ENCODE measurements at places on chromosomes 3 and 15.

DNA sequence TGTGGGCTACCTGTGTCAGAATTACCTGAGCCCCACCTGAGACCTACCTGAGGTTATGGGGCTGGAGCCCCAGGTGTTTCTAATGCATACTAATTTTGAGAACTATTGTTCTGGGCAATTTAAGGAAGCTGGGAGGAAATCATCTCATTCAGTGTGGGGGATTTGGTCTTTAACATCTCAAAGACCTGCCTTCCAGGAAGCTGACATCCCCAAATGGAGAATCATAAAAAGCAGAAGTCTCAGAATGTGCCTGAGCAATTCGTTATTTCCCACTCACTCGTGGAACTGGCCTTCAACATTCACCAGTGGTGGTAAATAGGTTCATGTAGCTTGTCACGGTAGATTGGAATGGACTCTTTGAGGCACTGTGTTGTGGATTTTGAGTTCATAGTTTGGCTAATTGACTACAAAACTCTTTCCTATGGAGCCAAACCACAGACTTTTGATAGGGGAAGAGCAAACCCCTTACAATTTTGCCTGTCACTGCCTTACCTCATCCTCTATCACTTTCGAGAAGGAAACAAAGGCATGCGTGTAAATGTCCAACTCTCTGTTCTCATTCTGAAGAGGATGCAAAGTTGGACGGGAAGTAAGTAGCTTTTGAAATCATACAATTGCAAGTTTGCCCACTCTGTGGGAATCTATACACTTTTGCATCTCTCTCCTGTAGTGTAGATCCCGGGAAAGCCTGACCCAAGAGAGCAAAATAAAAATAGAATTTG lies 521.0 kb upstream of the MDFIC2 start:
- no peak for ATAC-seq

DNA sequence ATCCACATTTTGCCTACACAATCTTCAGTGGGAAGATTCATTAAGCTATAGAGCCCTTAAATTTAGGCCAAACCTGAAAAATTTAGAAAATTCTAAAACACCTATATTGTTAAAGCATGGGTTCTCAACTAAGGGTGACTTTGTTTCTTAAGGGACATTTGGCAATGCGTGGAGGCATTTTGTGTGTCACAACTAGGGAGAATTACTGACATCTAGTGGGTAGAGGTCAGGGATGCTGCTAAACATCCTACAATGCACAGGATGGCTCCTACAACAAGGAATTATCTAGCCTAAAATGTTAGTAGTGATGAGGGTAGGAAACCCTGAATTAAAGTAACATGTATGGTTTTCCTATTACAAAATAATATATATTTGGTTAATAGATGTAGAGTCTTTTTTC lies 55.8 kb downstream of the TBC1D5 start:
- ATAC-seq: no peak

GRCh38 chr15:88615303-88616107 lies 5.6 kb upstream of the AEN start:
- no peak for ATAC-seq

GRCh38 chr3:166285001-166285400 lies 447.8 kb upstream of the BCHE start:
- ATAC-seq: no peak

- ATAC-seq: no peak
These were observed 94.0 kb downstream of the WDR76 start for GRCh38 chr15:43920815-43921214.

DNA sequence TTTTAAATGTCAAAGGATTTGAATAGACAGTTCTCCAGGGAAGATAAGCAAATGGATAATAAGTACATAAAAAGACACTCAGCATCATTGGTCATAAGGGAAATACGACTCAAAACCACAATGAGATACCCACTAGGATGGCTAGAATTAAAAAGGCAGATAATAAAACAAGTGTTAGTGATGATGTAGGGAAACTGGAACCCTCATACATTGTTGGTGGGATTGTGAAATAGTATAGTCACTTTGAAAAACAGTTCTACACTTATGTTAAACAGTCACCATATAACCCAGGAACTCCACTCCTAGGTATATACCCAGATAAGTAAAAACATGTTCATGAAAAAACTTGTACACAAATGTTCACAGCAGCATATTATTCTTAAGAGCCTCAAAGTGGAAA lies 72.5 kb downstream of the GPR156 start:
- no peak for ATAC-seq

DNA sequence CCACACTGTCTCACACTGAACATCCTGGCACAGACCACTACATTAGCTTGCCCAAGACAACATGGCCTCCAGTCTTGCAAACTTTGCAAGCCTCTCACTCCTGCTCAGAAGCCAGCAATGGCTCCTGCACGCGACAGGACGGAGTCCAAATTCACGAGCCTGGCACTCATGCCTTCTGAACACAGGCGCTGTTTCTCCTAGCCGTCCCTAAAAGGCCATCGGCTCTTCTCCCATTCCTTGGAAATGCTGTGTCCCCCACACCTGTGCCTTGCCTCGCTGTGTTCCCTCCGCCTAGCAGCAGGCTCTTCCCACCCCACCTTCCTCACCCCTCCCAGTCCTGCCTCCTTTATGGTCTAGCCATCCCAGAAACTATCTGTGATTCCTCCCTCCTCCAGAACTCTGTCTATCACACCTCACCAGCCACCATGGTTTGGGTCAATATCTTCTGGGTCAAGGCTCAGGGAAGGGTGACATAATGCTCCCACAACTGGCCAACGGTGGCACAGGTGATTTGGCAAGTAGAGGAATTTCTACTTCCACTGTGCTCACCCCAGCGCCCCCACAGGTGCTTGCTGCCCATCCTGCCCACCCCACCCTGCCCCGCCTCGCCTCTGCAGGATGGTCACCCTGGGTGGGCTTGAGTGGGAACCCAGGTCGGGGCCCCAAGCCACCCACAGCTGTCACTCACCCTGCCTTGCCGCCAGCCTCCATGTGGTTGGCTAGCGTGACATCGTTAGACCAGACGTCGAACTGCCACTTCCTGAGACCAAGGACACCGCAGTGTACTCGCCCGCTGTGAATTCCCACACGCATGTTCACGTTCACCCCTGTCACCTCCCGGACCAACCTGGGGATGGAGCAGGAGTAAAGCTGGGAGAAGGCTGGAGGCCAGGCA lies 120.7 kb downstream of the ADCY5 start:
- ATAC-seq: no peak

GRCh38 chr3:53111822-53112221 lies 18.4 kb downstream of the RFT1 start:
- no peak for ATAC-seq

DNA sequence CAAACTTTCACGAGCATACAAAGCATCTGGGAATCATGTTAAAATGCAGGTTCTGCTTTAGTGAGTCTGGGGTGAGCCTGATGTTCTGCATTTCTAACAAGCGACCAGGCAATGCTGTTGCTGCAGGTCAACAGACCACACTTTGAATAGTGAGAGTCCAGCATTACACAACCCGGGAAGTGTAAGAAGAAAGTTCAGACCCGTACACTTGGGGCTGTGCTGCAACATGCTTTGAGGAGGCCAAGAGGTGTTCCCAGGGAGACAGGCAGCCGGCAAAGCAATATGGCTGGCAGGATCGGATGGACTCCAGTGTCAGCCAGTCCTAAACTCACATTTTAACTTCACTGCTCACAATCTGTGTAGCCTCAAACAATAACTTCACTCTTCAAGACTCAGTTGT lies 134.2 kb downstream of the LIPC start:
- no peak for ATAC-seq

GRCh38 chr3:64351713-64352638 lies 126.7 kb upstream of the PRICKLE2 start:
- no peak for ATAC-seq

DNA sequence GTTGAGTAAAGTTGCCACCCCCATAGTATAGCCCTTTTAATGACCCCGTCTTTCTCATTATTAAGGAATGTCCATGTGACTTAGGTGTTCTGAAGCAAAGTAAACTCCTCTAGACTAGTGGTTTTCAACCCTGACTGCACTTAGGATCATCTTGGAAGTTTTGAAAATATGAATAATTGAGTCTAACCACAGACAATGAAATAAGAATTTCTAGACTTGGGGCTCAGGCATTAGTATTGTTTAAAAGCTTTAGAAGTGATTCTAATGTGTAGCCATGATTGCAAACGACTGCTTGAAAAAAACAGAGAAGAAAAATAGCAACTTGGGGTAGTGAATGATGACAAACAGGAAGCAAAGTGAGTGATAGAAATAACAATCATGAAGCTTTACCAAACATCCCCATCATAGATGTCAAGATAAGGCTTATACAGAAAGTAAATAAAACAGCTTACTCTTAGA lies 35.0 kb downstream of the ALCAM start:
- ATAC-seq: no peak

GRCh38 chr15:63587527-63587926 lies 9.7 kb upstream of the FBXL22 start:
- no peak for ATAC-seq

DNA sequence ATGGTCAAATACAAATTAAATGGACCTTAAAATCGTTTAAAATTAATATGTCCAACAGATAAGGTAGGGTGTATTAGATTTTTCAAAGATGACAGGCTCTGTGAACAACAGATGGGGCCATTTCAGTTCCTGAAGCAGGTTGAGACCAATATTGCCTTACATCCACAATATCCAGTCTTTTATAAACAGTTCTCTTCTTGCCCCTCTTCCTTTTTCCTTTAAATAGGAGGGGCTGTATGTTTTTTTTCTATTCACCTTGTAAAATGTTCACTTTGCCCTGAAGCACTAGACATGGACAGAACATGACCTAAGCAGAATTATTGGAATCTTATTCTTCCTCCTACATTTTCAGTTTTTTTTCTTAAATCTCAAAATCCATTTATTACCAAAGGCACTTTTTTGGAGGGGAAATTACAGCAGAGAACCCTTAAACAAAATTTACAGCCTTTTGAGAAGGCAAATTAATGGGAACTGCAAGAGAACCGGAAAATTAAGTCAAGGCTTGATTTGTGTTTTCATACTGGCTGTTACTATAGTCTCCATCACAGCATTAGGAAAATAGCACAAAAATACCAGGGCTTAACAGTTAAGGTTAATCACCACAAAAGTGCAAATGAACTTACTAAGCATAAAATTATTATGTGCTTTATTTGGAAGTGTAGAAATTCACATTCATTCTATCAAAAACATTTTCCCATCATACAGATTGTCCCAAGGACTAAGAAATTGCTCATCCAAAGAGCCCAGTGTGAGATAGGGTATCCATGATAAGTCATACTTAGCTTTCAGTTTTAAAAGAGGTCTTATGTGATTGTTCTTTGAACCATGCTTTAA lies 55.8 kb downstream of the CMSS1 start:
- ATAC-seq: no peak

GRCh38 chr3:28150465-28151206 lies 90.8 kb upstream of the CMC1 start:
- no peak for ATAC-seq

DNA sequence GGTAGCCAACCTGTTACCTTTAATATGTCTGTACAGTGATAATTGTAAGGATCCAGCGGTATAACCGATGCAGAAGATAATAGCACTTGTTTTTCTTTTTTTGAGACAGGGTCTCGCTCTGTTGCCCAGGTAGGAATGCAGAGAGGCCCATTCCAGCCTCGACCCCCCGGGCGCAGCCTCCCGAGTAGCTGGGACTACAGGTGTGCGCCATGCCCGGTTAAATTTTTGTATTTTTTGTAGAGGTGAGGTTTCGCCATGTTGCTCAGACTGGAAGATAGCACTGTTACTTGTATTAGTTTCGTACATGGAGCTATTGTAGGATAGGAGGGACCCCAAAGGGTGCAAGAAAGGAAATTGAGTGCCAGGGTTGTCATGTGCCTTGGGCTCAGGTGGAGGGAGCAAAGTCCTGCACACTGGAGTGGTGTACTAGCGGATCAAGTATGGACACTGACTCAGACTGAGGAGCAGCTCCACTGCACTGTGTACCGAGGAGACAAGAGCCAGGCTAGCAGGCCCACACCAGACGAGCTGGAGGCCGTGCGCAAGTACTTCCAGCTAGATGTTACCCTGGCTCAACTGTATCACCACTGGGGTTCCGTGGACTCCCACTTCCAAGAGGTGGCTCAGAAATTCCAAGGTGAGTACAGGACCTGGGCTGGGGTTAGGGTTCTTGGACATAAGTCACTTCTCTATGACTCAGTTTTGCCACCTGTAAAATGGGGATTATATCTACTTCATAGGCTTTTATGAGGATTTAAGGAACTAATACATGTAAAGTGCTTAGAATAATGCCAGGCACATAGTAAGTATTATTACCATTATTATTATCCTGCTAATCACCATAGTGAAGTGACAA lies 1.0 kb downstream of the OGG1 start:
- ATAC-seq: no peak

DNA sequence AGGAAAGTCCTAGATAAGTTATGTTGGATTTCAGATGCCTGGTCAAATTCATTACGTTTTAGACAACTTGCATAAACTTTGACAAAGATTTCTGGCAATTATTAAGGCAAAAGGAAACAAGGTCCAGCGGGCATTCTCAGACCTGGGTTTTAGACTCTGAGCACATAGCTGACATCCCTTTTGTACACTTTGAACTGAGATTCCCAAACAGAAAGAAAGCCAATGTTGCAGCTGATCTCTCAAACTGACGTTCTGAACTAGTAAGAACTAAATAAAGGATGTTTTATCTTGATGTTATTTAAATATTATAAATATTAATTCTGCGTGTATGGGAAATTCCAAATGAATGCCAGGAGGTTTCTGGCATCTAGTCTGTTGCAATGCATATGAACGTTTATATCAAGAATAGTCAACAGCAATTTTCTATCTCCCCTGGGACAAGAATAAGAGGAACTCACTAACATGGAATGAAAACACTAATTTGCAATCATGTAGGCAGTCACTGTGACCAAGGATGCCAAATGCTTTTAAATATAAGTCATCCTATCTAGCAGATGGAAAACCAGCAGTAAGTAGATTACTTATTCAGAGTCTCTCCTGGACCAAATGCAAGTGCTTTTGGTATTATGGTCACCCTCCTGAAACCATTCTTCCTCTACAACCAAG lies 202.1 kb downstream of the GREM1 start:
- ATAC-seq: no peak

DNA sequence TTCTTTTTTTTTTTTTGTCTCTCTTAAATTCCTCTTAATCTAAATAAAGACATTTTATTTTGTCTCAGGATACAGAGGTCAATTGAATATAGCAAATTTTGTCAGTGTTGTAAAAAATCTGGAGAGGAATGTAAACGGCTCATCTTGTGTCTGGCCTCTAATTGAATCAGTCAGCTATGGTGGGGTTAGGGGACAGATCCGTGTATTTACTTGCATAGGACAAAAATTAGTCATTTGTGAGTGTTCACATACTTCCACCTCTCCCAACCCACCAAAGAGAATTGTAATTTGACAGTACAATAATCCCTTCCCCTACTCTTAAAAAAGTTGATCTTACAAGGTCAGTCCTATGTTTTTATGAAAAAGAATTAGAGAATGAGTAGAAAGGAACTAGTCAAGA lies 18.3 kb downstream of the PPARG start:
- no peak for ATAC-seq

Data from activated CD4-positive, CD25-positive, alpha-beta regulatory T cell treated with anti-CD3 and anti-CD28 coated beads, Interleukin-2, amount 50 U/mL, for 24 hours (primary cell).